ENCODE measurements at places on chromosomes 6 and 20. TPM values are rescaled to one million over a fixed set of nuclear protein-coding genes. Genes with fewer than 3 reads are reported as not detected.

PI16 gene
- total RNA-seq: not detected

REM1 gene
- not detected for total RNA-seq

TMC2 gene
- not detected for total RNA-seq

TMEM200A gene
- 14.9 TPM for total RNA-seq

HLA-DQA2 gene
- total RNA-seq: not detected

NTSR1 gene
- 0.10 TPM for total RNA-seq

PLCB1 gene
- 11.0 TPM for total RNA-seq

- H3K27ac ChIP-seq: no peak overlapping the region
- no peak for DNase-seq
- peaks cover 4% of the 10 kb centered on the region for H3K4me1 ChIP-seq
- no peak overlapping the region for H3K4me3 ChIP-seq
Observed at GRCh38 chr6:28871335-28872156, 52.2 kb downstream of the TRIM27 start.

GRCh38 chr6:149755300-149756260 is 6.0 kb downstream of the PCMT1 start:
- no peak overlapping the region for H3K4me3 ChIP-seq
- no peaks in the 10 kb centered on the region for H3K36me3 ChIP-seq
- DNase-seq: no peak

- H3K4me1 ChIP-seq: no peaks in the 10 kb centered on the region
- DNase-seq: no peak
- no peak overlapping the region for H3K4me3 ChIP-seq
- no peaks in the 10 kb centered on the region for H3K36me3 ChIP-seq
- H3K27me3 ChIP-seq: no peaks in the 10 kb centered on the region
Observed at GRCh38 chr20:36924167-36925045, 27.1 kb downstream of the SAMHD1 start.

DNA sequence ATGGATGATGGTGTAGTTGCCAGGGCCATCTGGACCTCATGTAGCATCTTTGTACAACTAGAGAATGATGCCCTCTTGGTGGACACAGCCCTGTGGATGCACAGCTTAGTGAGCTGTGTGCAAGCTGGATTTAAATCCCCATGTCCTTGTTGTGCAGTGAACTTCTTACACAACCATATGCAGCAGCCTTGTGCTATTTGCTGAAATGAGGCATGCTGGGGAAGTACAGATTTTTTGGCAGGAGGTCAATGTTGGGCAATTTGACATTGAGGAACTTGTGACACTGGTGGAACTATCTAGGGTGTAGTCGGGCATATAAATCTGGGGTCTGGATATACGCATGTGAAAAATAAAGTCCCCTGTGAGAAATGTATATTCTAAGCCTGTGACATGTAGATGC is 5.8 kb upstream of the CDC5L start:
- H3K4me1 ChIP-seq: peaks cover 2% of the 10 kb centered on the region
- H3K4me3 ChIP-seq: no peak overlapping the region
- no peak overlapping the region for H3K27ac ChIP-seq
- H3K27me3 ChIP-seq: peaks cover 9% of the 10 kb centered on the region
- no peak for DNase-seq

DNA sequence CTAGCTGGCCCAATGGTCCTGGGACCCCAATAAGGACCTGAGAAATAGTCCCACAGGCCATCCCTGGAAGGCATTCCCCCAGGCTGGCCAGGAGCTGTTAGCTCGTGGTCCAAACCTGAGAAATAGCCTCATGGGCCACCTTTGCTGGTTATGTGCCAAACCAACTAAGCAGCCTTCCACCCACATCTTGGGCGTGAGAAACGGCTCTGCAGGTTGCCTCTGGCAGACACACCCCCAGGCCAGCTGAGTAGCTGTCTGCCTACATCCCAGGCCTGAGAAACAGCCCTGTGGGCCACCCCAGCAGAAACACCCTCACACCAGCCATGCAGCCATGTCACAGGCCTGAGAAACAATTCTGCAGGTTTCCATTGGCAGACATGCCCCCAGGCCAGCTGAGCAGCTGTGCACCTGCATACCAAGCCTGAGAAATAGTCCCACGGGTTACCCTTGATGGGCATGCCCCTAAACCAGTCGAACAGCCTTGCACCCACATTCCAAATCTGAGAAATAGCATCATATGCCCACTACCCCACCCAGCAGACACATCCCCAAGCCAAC is 567.8 kb upstream of the ID4 start:
- DNase-seq: no peak
- H3K27ac ChIP-seq: no peak overlapping the region
- no peaks in the 10 kb centered on the region for H3K27me3 ChIP-seq
- H3K36me3 ChIP-seq: no peaks in the 10 kb centered on the region

DNA sequence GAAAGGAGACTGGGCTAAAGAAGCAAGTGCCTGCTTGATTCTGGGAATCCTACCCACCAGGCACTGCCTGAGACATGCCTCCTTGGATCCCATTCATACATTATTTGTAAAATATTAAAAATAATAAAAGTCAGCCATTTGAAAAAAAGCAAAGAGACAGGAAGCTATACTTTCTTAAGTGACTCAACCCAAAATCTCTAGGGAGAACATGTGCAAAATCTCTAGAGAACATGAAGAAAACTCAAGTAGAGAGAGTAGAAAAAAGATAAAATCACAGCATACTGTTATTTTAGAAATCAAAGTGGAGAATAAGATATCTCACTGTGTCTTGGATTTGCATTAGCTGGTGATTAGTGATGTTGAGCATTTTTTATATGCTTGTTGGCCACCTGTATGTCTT is 197.2 kb upstream of the GGTLC1 start:
- no peaks in the 10 kb centered on the region for H3K4me1 ChIP-seq
- H3K27ac ChIP-seq: no peak overlapping the region
- H3K4me3 ChIP-seq: no peak overlapping the region
- no peaks in the 10 kb centered on the region for H3K36me3 ChIP-seq
- no peak for DNase-seq

DNA sequence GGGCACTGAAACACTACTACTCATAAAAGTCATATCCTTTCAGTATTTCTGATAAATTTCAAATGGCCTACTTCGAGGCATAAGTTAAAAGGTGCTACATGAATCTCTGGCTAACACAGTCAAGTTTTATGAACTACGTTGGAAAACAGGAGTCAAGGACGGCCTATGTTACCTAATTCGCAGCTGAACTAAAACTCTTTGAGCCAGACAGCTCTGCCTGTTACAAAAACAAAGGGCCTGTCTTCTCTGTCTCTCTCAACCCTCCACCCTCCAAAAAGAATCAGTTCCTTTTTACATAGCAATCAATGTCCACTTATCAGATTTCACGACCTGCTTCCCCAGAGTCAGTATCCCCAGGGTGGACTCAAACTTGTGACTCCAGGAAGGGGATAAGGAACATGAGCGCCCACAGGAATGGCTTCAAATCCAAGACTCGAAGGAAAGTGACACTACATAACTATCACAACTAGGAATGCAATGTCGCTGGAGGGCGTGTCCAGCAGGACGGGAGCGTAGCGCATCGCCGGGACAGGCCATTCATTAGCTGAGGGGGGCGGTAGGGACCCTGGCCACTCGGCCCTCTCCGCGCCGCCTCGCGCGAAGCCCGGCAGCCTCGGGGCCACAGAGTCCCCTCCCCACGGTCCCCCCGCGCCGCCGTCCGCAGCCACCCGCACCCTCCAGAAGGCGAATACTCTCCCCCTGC is 591 bp downstream of the IBTK start:
- H3K4me3 ChIP-seq: peak overlapping the region; percentile 86
- peak; percentile 36 for DNase-seq
- H3K4me1 ChIP-seq: peaks cover 21% of the 10 kb centered on the region
- H3K27me3 ChIP-seq: no peaks in the 10 kb centered on the region

DNA sequence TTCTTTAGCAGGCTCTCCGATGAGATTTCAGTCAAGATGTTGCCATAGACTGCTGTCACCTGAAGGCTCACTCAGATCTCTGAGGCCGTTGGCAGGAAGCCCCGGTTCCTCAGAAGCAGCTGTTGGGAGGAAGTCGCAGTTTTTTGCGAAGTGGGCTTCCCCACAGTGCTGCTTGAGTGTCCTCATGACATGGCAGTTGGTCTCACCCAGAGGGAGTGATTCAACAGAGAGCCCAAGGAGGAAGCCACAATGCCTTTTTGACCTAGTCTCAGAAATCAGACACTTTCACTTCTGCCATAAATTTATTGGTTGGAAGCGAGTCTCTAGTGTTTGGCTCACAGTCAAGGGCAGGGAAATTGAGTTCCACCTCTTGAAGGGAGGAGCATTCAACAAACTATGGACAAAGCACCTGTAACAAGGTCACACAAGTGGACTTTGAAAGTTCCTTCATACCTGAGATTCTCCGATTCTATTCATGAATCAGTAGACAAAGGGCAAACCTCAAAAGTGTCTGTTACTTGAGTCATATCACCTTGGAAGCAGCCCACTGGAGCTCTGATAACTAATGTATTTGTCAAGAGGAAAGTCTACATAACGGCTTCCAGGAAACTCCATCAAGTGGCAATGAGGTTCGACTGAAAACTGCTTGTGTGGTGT is 208.3 kb downstream of the TASP1 start:
- peak; percentile 82 for DNase-seq
- no peak overlapping the region for H3K27ac ChIP-seq
- no peaks in the 10 kb centered on the region for H3K4me1 ChIP-seq
- H3K36me3 ChIP-seq: no peaks in the 10 kb centered on the region
- no peaks in the 10 kb centered on the region for H3K27me3 ChIP-seq

DNA sequence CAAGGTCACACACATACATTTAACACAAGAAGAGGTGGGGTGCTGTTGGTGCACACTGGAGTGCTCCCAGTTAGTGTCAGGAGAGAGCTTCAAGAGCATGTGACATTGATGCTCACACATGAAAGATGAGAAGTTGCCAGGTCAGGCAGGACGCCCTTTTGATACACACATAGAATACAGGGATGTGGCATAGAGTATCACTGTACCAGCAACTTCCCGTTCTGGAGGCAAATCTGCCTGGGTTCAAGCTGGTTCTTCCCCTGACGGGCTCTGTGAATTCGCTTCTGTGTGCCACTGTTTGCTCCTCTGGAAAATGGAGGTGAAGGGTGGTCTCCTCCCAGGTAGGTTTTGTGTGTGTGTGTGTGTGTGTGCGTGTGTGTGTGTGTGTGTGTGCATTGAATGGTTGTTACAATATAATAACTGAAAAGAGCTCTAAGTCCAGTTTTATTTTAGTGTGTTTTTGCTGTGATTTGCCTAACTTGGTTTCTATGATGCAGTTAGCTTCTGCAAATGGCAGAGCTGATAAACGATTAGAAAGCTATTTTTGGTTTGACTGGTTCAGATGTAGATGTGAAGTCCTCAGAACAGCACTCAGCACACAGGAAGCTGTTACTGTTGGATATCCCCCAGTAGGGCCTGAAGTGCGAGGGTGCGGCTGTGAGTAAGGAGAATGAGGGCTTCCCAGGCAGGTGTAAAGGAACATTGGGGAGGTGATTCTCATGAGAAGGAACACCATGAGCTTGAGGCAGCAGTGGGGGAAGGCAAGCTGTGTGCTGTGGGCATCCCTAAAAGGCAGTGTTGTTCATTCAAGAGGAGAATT is 53.4 kb downstream of the HIVEP1 start:
- no peaks in the 10 kb centered on the region for H3K27me3 ChIP-seq
- H3K36me3 ChIP-seq: no peaks in the 10 kb centered on the region
- DNase-seq: no peak
- H3K4me3 ChIP-seq: no peak overlapping the region
- no peak overlapping the region for H3K27ac ChIP-seq

GRCh38 chr6:142235272-142235671 is 66.5 kb upstream of the ADGRG6 start:
- no peaks in the 10 kb centered on the region for H3K36me3 ChIP-seq
- H3K4me3 ChIP-seq: no peak overlapping the region
- H3K27me3 ChIP-seq: no peaks in the 10 kb centered on the region
- H3K4me1 ChIP-seq: no peaks in the 10 kb centered on the region
- DNase-seq: no peak
- H3K27ac ChIP-seq: no peak overlapping the region

GRCh38 chr6:162856885-162857284 is 129.1 kb downstream of the PACRG start:
- peak; percentile 87 for DNase-seq
- H3K36me3 ChIP-seq: no peaks in the 10 kb centered on the region
- H3K27ac ChIP-seq: peak overlapping the region; percentile 58

DNA sequence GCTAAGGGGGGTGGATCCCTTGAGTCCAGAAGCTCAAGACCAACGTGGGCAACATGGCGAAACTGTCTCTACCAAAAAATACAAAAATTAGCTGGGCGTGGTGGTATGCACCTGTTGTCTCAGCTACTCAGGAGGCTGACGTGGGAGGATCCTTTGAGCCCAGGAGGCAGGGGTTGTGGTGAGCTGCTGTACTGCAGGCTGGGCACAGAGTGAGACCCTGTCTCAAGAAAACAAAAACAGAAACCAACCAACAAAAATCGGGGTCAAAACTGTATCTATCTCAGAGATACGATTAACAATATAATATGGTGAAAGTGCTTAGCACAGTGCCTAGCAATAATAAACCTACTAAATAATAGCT is 20.7 kb upstream of the BCAS1 start:
- H3K4me1 ChIP-seq: no peaks in the 10 kb centered on the region
- no peak for DNase-seq
- no peak overlapping the region for H3K27ac ChIP-seq

GRCh38 chr6:25219216-25219916 is 59.8 kb upstream of the CARMIL1 start:
- no peak overlapping the region for H3K4me3 ChIP-seq
- no peak for DNase-seq
- H3K36me3 ChIP-seq: no peaks in the 10 kb centered on the region
- no peaks in the 10 kb centered on the region for H3K27me3 ChIP-seq

DNA sequence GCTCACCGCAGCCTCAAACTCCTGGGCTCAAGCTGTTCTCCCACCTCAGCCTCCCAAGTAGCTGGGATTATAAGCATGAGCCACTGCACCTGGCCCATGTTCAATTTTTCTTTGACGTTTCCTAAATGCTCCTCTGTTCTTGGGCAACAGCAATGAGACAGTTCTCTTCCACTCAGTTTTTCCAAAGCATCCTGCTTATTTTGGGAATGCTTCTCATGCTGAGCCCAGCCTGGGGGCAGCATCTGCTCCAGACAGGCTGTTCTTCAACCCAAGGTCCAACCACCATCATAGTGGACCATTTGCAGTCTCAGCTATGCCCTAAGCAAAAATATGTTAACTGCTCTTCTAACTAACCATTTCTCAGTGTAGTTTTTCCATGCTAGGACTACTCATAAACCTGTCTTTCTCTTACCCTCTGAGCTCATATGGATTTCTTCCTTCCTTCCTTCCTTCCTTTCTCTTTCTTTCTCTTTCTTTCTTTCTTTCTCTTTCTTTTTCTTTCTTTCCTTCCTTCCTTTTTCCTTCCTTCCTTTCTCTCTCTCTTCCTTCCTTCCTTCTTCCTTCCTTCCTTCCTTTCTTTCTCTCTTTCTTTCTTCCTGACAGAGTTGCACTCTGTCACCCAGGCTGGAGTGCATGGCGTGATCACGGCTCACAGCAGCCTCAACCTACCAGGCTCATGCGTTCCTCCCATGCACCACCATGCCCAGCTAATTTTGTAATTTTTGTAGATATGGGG is 48.4 kb downstream of the GCNT2 start:
- no peaks in the 10 kb centered on the region for H3K36me3 ChIP-seq
- H3K27ac ChIP-seq: no peak overlapping the region
- no peaks in the 10 kb centered on the region for H3K27me3 ChIP-seq
- no peak overlapping the region for H3K4me3 ChIP-seq
